ENCODE measurements at places on chromosomes 2 and 18.

DNA sequence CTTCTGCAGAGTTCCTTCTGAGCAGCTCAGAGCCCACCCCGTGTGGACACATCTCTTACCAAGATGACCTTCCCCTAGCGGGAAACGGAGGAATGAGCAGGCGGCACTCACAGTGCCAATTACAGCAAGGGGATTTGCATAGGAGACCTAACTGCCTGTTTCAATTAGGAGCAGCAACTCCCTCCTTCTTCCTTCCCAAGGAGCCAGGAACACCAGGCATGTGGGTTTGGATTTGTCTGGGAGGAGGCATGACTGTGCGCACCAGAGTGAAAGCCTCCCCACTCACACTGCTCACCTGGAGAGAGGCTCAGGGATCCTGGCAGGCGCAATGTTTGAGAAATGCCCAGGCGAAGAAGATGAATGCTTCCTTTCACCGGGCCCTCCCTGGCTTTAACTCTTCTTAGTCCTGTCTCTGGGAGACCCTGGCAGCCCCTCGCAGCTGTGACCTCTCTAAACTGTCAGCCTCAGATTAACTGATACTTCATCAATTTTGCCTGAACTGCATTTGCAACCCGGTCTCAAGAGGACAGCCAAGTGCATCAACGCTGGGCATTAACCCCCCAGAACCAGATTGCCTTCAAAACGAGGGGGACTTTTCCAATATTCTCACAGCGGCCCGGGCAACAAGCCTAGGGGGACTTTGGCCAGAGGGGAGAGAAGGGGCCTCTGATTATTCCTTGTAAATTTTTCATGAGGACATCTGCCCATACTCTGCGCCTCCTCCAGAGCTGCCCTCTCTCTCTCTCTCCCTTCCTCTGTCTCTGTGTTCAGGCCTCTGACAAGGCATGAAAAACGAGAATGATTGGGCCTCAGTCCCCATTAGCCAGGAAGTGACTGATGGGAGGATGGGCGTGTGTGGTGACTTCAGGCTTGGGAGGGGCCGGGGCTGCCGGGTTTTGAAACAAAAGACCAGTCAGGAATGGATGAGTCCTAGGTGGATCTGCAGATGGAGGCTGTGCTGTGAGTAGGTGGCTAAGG is 93.8 kb downstream of the CMPK2 start:
- H3K27ac ChIP-seq = no peak overlapping the region
- H3K27me3 ChIP-seq = no peaks in the 10 kb centered on the region
- H3K4me3 ChIP-seq = no peak overlapping the region
- DNase-seq = no peak
- H3K4me1 ChIP-seq = no peaks in the 10 kb centered on the region

GRCh38 chr2:46420945-46421344 is 58.4 kb upstream of the TMEM247 start:
- no peak overlapping the region for H3K27ac ChIP-seq
- H3K36me3 ChIP-seq = no peaks in the 10 kb centered on the region
- no peak overlapping the region for H3K4me3 ChIP-seq
- no peaks in the 10 kb centered on the region for H3K4me1 ChIP-seq
- no peaks in the 10 kb centered on the region for H3K27me3 ChIP-seq

DNA sequence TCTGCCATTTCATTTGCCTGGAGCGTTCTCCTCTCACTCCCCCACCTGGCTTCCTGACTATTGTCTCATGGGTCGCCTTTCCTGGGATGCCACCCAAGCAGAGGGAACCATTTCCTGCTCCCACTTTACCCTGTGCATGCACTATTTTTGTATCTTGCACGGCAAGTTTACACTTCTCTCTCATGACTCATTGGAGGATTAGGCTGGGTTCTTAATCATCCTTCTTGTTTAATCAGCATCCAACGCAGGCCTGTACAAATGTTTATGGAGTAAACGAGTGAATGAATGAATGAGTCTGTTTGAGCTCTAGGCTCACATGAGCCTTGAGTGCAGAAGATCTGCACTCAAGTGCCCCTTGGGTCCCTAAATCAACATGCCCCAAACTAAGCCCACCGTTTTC is 3.8 kb upstream of the ARHGAP25 start:
- no peaks in the 10 kb centered on the region for H3K36me3 ChIP-seq
- H3K4me1 ChIP-seq = peaks cover 25% of the 10 kb centered on the region
- H3K27ac ChIP-seq = no peak overlapping the region
- DNase-seq = no peak
- no peak overlapping the region for H3K4me3 ChIP-seq
- H3K27me3 ChIP-seq = no peaks in the 10 kb centered on the region

- H3K27ac ChIP-seq = no peak overlapping the region
- H3K27me3 ChIP-seq = no peaks in the 10 kb centered on the region
- H3K4me3 ChIP-seq = no peak overlapping the region
- H3K4me1 ChIP-seq = no peaks in the 10 kb centered on the region
- no peak for DNase-seq
- no peaks in the 10 kb centered on the region for H3K36me3 ChIP-seq
Measured at GRCh38 chr2:167544602-167545001, 656.3 kb downstream of the XIRP2 start.

GRCh38 chr18:30597202-30597601 is 445.3 kb downstream of the DSC3 start:
- H3K4me3 ChIP-seq = no peak overlapping the region
- no peaks in the 10 kb centered on the region for H3K27me3 ChIP-seq
- no peak for DNase-seq
- no peaks in the 10 kb centered on the region for H3K36me3 ChIP-seq

DNA sequence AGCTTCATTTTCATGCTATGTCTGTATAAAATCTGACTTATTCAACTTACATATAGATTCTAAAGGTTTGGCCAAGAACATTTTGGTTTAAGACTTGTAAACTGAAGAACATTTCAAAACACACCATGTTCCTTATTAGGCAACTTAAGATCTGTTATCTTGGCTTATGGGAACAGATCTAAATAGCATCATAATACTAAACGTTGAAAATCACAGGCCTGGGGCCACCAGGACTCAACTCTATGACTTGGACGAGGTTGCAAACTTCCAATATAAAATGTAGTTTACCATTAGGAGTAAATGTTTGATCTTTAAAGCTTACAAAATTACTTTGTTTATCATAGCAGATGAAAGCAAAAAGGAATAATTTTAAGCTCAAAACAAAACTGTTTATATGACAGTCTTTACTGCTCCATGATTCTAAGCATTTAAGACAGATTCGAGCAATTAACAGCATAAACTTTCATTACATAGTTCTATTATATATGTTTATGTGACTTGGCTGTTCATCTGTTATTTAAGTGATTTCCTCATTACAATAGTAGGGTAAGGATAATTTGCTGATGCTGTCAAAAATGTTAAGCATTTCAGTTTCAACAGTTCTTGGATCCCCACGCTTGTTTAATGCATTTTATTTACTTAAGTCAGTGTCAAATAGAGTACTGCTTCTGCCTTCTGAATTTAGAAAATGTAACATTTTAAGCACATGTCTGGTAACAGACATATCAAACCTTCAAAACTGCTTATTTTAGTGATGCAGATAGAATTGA is 8.3 kb downstream of the TCF4 start:
- no peak for DNase-seq
- H3K27ac ChIP-seq = no peak overlapping the region
- H3K4me3 ChIP-seq = no peak overlapping the region
- no peaks in the 10 kb centered on the region for H3K36me3 ChIP-seq
- H3K4me1 ChIP-seq = no peaks in the 10 kb centered on the region

DNA sequence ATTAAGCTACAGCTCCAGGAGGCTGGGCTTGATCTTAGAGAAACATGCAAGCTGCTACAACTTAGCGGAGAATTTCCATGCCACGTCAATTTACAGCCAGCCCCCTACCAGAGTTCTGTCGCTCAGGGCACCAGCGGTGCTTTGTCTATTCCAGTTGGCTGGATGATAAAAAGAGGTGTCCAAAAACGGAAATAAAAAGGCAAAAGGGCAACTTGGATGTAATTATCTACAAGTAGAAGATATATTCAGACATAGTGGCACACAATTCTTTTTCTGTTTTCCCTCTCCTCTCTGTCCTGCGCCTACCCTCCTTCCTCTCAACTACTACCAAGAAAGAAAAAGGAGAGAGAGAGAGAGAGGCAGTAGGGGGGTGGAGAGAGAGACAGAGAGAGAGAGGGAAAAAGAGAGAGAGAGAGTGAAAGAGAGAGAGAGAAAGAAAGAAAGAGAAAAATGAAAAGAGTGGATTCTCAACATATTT is 363 bp upstream of the RFTN2 start:
- no peak overlapping the region for H3K27ac ChIP-seq
- no peaks in the 10 kb centered on the region for H3K36me3 ChIP-seq
- no peaks in the 10 kb centered on the region for H3K4me1 ChIP-seq
- no peak for DNase-seq

- H3K4me3 ChIP-seq = no peak overlapping the region
- no peaks in the 10 kb centered on the region for H3K36me3 ChIP-seq
- no peaks in the 10 kb centered on the region for H3K27me3 ChIP-seq
- no peak overlapping the region for H3K27ac ChIP-seq
- no peak for DNase-seq
- H3K4me1 ChIP-seq = peaks cover 12% of the 10 kb centered on the region
Measured at GRCh38 chr18:63604791-63605567, 17.8 kb downstream of the SERPINB13 start.

DNA sequence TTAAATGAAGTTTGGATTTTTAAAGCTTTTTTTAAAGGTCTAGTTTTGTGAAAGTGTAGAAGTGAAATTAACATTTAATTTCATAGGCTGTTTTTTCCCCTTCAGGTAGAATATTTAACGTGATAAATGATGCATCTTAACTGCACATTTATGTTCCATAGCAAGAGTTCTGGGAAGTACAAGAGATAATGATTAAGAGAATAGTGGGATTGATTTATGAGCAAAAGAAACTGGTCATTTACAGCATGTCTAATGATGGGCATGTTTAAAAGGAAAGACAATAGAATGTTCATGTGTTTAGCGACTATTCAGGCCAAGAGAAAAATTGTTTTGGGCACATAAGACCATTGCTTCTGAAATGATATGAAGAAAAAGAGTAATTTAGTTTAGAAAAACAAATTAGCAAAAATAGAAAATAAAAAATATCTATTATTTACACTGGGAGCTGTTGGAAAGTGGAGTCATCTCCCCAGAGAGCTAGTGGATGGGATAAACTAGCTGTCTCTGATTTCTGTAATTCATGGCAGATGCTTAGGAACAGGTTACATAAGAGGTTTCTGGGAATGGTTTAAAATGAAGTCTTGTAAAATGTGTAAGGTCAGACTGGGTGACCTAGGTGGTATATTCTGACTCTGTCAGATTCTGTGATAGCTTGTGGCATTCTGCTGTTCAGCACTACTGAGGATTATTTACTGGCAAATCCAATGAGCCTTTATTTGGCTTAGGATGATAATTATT is 60.7 kb downstream of the WDR7 start:
- H3K27me3 ChIP-seq = no peaks in the 10 kb centered on the region
- peaks cover 3% of the 10 kb centered on the region for H3K4me1 ChIP-seq

- H3K4me1 ChIP-seq = no peaks in the 10 kb centered on the region
- no peak overlapping the region for H3K27ac ChIP-seq
- no peaks in the 10 kb centered on the region for H3K27me3 ChIP-seq
- DNase-seq = no peak
- no peak overlapping the region for H3K4me3 ChIP-seq
- no peaks in the 10 kb centered on the region for H3K36me3 ChIP-seq
Measured at GRCh38 chr18:60746491-60746890, 373.9 kb upstream of the MC4R start.

DNA sequence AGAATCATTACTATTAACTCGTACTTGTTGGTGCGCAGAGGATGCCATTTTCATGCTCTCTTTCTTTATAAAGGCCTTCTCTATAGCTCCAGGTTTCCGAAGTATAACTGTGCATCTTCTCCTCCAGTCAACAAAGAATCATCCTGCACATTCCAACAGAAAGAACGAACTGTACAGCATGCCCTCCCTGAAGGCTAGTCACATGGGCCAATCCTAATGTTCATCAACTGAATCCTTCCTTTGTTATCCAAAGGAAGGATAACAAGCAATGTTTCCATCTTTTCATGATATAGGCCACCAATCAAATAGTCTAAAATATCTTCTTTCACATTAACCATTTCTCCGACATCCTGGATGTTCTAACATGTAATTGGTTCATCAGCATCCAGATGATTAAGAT is 66.9 kb upstream of the LDLRAD4 start:
- no peaks in the 10 kb centered on the region for H3K4me1 ChIP-seq
- no peaks in the 10 kb centered on the region for H3K27me3 ChIP-seq
- no peak overlapping the region for H3K27ac ChIP-seq
- H3K36me3 ChIP-seq = no peaks in the 10 kb centered on the region
- no peak for DNase-seq
- H3K4me3 ChIP-seq = no peak overlapping the region

DNA sequence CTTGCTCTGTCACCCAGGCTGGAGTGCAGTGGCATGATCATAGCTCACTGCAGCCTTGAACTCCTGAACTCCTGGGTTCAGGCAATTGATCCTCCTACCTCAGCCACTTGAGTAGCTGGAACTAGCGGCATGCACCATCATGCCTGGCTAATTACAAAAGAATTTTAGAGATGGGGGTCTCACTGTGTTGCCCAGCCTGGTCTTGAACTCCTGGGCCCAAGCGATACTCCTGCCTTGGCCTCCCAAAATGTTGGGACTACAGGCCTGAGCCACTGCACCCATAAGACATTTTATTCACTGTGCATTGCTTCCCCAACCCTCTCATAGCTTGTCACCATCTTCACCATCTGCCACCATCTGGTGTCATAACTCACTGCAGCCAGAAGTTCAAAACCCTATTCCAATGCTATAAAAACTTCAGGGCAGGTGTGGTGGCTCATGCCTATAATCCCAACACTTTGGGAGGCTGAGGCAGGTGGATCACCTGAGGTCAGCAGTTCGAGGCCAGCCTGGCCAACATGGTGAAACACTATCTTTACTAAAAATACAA is 78.7 kb downstream of the NCAPH start:
- H3K27me3 ChIP-seq = no peaks in the 10 kb centered on the region
- no peaks in the 10 kb centered on the region for H3K36me3 ChIP-seq
- no peak overlapping the region for H3K27ac ChIP-seq
- H3K4me3 ChIP-seq = no peak overlapping the region
- no peak for DNase-seq

DNA sequence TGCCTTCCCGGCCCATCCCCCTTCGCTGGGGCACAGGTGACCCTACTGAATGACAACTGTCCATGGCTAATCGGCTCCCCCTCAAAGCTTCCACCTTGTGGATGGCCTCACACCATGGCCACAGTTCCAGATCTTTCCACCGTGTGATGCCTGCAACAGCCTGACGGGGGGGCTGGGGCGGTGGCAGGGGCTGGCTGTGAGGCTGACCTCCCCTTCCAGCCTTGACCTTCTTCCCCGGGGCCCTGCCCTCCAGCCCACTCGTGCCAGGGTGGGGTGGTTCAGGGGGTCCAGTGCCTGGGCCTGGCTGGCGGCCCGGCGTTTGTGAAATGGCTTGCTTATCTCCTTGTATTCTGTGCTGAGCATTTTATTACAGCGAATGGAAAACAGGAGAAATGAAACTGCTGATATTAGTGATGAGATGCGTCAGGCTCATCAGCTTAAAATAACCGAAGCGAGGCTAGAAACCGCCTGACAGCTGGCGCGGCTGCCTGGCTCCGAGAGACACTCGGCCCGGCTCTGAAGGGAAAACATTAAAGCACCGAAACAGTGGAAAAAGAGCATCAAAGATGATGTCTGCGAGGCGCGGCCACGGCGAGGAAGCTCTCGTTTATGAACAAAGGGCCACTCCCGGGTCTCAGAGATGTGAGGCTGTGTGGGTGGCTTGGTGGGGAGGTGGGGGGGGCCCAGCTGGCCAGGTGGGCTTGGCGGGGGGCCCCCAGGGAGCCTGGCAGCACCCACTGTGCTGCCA is 916 bp upstream of the PDCD1 start:
- peak; percentile 80 for DNase-seq
- H3K4me1 ChIP-seq = peaks cover 20% of the 10 kb centered on the region
- H3K27me3 ChIP-seq = peaks cover 7% of the 10 kb centered on the region
- peak overlapping the region; percentile 67 for H3K4me3 ChIP-seq
- no peaks in the 10 kb centered on the region for H3K36me3 ChIP-seq

GRCh38 chr2:206260188-206261012 is 14.1 kb upstream of the ZDBF2 start:
- peak; percentile 84 for DNase-seq
- no peak overlapping the region for H3K27ac ChIP-seq
- peak overlapping the region; percentile 55 for H3K4me3 ChIP-seq
- H3K27me3 ChIP-seq = no peaks in the 10 kb centered on the region
- H3K4me1 ChIP-seq = no peaks in the 10 kb centered on the region
